ENCODE measurements at places on chromosomes 12 and 14.

GRCh38 chr14:69666112-69666511 lies 54.7 kb downstream of the SUSD6 start:
- no peak for DNase-seq

- no peak for DNase-seq
Observed at GRCh38 chr12:2231956-2232355, 179.2 kb downstream of the CACNA1C start.

- no peak for DNase-seq
Observed at GRCh38 chr12:75738486-75738885, 227.1 kb upstream of the KRR1 start.

DNA sequence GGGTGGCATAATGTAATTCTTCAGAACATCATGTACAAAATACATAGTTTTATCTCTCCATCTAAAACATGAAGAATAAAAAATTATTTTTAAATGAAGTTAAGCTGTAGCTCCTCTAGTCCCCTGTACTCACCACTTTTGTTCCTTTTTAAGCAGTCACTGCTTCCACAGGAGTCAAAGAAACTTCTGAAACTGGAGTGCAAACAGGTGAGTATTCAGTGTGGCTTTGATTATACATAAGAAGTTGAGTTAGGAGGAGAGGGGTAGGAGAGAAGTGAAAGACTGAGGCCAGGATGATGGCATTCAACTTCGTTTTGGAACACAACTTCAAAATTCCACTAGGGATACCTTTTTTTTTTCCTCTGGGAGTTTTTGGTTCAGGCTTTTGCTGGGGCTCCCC lies 131.4 kb upstream of the CNTN1 start:
- DNase-seq = no peak

GRCh38 chr12:94788298-94788697 lies 137.9 kb upstream of the TMCC3 start:
- DNase-seq = no peak

GRCh38 chr12:69546693-69547438 lies 38.4 kb upstream of the CCT2 start:
- DNase-seq = no peak

- DNase-seq = no peak
Observed at GRCh38 chr14:102878174-102878969, 44.1 kb upstream of the AMN start.

GRCh38 chr12:104457746-104458693 lies 1.3 kb downstream of the CHST11 start:
- no peak for DNase-seq

DNA sequence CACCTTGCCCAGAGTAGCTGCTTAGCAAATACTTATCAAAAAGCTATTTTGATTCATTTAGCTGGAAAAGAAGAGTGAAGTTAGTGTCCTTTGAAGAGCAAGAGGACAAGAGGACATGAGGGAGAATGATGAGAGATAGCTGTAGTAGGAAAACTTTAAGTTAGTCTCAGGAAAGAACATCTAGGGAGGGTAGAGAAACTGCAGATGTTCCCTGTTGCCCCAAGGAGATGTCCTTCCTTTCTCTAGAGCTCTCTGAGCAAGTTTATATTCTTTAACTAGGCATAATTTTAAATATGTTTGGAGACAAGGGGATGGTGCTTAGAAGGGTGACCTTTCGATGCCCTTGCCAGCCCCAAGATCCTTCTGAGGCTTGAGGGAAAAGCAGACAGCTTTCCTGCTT lies 529.1 kb upstream of the TBX3 start:
- DNase-seq = no peak

DNA sequence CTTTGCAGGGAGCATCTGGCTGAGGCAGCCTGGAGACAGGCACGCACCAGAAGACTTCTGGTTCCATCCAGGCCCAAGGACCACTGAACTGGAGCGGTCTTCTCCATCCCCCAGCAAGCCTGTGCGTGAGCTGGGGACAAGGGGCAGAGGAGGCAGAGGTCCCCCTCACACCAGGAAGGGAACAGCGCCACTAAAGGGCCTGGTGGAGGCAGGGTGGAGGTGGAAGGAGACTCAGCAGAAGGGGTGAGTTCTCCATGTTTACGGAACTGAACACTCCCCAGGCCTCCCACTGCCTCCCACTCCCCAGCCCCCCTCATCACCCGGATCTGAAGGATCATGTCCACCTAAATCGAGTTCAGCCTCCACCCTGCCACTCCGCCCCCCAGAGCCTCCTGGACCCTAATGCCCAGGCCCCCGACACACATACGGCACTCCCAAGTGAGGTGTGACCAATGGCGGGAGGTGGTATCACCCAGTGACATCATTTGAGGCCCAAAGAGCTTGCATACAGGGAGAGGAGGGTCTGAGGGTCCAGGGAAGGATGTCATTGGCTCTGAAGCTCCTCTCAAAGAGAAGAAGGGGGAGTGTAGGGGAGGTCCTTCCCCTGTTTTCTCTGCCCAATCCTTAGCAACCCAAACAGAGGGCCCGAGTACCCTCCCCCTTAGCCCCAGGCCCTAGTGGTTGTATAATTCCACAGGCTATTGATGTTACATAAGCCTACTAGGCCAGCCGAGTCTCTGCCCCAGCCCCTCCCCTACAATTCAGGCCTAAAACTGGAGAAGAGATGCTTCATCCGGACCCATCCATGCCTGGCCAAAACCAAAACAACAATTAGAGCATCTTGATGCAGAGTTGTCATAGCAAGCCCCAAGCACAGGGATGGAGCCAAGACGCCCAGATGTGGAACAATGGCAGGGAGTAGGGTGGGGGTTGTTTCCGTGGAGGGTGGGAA lies 1.0 kb downstream of the FAIM2 start:
- no peak for DNase-seq

- DNase-seq = no peak
Observed at GRCh38 chr12:109782326-109782703, 50.9 kb downstream of the TRPV4 start.

DNA sequence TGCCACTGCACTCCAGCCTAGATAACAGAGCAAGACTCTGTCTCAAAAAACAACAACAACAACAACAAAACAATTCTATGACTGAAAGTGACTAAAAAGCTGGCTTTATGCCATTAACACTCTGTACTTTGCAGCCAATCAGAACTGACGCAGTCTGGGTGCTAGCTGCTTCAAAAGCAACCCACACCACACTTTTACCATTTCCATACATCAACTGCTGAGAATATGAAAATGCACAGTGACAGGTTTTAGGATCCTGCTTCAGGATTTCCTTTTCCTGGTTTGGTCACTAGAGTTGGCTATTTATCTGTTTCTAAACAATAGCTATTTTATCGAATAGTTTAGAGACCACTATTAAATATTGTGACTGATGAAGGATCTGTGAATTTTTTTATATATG lies 23.1 kb upstream of the P2RX4 start:
- DNase-seq = no peak

DNA sequence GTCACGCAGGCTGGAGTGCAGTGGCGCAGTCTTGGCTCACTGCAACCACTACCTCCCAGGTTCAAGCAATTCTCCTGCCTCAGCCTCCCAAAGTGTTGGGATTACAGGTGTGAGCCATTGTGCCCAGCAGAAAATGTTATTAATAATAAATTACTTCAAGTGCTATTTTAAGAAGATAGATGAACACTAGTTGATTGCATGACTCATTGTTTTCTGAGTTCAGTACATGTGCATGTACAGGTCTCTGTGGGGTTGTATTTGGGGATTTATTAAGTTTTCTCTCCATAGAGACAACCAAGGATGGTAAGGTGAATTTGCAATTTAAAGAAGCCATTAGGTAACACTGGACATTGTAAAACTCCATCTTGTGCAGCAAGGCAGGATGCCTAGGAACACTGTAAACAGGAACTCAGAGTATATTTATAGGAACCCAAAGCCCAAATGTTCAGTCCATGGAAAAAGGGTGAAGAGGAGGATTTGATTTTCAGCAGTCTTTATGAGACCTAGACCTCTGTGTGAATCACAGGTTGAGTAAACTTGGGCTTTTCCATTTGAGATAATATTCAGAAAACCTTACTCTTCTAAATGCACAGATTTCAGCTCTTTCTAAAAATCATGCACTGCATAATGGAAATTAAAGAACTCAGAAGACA lies 49.3 kb upstream of the TMPO start:
- no peak for DNase-seq

DNA sequence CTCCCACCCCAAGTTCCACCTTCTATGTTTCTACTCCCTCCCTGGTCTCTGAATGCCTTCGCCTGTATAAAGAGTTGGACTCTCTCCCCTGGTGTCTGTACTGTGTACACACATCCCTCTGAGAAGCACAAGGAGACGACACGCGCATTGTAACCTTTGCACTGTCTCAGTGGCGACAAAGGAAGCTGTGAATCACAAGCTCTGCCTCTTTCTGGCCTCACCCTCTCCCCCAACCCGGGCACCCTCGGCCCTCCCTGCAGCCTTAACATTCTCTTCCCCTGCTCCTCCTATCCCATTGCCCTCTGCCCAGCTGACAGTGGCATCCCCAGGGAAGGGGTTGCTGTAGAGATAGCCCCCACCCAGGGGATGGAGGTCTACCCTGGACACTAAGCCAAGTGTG lies 2.5 kb upstream of the SMARCD1 start:
- DNase-seq = no peak

DNA sequence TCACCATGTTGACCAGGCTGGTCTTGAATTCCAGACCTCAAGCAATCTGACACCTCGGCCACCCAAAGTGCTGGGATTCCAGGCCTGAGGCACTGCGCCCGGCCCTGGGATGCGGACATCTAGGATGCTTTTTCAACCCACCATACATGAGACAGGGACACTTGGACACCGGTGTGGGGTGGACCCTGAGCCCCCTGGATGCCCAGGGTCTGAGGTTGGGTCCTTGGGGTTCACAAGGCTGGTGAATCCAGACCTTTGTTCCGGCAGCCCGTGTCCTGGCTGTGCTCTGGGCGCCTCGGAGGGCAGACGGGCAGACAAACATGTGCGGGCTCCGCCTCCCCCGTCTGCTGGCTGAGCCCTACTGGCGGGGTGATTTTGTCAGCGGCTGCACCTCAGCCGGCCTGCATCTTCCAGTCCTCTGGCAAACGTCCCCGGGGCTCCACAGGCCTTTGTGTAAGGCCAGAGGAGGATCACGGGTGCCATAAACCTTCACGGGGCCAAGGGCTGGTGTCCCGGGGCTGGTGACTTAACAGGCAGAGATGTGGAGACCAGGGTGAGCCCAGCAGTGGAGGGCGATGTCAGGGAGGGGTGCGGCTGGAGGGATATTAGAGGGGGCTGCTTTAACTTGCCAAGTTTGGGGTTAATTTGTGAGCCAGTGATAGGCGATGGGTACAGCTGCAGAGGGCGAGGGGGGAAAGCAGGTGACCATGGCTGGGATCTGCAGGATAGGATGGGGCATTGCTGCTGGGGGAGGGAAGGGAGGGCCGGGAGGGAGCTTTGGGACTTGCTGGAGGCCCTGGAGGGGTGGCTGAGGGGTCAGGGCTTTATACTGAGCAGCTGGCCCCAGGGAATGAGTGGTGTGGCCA lies 5.8 kb downstream of the ASPG start:
- no peak for DNase-seq

DNA sequence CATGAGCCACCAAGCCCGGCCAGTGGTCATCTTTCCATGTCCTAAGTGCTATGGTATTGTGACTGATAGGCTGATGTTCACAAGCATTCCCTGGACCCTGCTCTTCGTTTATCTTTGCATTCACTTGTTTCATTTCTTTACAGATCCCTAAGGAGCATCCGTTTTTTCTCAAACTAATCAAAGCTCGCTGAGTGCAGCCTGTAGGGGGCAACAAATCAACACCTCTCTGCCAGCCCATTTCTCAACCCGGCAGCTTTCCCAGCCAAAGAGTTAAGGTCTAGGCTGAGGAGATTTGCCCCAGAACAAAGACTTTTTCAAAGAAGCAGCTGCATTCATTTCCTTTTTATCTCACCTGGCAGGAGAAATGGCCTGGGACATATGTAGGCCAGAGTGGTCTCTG lies 12.1 kb downstream of the SIRT4 start:
- no peak for DNase-seq

DNA sequence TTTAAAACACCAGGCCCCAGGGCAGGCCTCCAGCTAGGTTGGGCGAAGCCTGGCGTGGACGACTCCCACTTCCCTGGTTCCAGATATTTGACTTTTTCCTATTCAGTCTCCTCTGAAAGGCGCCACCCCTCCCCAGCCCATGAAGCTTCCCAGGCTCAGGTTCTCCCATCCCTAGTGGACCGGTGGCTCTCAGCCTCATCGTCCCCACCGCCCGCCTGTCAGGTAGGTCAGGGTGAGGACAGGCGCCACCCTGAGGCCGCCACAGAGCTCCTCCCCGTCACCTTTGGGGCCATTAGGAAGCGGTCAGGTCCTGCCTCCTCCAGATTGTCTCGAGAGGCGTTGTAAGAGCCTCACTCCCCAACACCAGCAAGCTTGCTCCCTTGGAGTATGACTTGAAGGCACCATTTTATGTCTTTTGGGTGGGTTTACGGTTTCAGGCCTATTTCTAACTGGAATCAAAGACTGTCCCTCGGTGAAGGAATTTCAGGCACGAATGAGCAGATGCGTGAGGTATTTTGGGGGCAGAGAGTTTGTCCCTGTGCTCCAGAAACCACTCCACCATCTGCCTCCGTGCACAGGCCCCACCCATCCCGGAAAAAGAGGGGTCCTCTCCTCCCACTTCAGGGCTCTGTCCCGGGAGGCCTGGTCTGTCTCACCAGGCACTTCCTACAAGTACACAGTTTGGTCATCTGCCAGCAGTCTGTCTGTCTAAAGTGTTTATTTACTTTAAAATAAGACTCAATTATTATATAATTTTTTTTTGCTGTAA lies 55.6 kb downstream of the TSPAN9 start:
- no peak for DNase-seq

GRCh38 chr12:52695039-52695438 lies 8.3 kb downstream of the KRT77 start:
- no peak for DNase-seq

GRCh38 chr14:106850913-106851825 lies 1324.8 kb downstream of the TMEM121 start:
- no peak for DNase-seq

- no peak for DNase-seq
Observed at GRCh38 chr12:82363990-82364389, 5.7 kb downstream of the METTL25 start.

DNA sequence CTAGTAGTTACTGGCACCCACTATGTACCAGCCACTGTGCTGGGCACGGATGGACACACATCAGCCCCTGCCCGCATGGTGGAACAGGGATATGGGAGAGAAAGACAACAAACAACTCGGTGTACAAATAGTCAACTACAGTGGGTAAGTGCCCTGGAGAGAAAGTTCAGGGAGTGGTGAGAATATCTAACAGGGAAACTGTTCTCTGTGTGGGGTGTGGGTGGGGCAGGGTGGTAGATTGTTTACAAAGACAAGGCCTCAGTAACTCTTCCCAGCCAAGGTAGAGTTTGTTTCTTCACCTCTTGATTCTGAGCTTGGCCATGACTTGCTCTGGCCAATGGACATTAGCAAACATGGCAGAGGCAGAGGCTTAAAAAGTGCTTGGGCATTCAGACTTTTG lies 12.9 kb upstream of the CLMN start:
- no peak for DNase-seq

All from HS-5 (cell line).